ENCODE measurements at places on chromosomes 3 and 15.

DNA sequence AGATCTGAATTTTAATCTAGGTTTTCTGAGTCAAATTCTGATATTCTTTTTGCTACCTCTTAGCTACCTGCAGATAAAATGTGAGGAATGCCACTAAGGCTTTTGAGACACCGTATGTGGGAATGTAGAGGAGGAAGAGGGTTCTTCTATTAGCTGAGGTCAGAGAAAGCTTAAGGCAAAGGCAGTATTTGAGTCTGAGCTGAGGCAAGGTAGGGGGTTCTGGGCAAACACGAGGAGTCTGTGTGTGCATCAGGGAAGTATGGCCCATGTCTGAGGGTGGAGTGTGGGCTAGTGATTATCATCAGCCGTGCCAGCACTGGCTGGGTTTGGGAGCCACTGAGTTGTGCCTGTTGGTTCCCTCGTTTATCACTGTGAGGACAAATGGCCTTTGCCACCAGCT is 181.1 kb downstream of the SOX2 start:
- DNase-seq: no peak

DNA sequence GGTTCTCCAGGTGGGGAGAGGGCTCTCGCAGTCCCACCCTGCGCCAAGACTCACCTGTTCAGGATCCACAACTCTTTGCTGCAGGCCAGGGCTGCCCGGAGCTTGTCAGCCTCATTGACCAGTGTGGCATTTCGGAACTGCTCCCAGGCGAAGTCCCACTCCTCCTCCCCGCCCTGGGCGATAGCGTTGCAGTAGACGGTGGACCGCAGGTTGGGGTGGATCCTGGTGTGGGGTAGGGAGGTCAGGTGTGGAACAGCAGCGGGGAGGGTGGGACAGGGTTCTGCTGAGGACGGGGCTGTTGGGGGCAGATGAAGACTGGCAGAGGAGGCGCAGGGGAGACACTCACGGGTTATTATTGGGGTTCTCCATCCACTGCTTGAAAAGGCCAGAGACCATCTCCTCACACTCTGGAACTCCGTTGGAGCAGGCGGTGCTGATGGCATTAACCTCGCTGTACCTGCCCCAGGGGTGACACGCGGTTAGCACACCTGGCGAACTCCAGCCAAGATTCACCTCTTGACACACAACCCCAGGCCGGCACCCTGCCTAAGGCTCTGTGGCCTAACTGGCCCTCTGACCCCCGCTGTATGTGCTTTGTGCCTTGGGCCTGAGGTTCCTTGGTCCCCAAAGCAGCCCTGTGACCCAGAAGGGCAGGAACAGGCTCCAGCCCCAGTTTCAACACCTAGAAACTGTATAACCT is 16.1 kb downstream of the MESP2 start:
- DNase-seq: no peak

GRCh38 chr3:160755776-160756304 is at the start of gene PPM1L:
TSS of gene PPM1L (plus strand) at chr3:160756231.
- peak; percentile 71 for DNase-seq

- DNase-seq: no peak
Observed at GRCh38 chr3:34229876-34230275, 431.4 kb downstream of the PDCD6IP start.

DNA sequence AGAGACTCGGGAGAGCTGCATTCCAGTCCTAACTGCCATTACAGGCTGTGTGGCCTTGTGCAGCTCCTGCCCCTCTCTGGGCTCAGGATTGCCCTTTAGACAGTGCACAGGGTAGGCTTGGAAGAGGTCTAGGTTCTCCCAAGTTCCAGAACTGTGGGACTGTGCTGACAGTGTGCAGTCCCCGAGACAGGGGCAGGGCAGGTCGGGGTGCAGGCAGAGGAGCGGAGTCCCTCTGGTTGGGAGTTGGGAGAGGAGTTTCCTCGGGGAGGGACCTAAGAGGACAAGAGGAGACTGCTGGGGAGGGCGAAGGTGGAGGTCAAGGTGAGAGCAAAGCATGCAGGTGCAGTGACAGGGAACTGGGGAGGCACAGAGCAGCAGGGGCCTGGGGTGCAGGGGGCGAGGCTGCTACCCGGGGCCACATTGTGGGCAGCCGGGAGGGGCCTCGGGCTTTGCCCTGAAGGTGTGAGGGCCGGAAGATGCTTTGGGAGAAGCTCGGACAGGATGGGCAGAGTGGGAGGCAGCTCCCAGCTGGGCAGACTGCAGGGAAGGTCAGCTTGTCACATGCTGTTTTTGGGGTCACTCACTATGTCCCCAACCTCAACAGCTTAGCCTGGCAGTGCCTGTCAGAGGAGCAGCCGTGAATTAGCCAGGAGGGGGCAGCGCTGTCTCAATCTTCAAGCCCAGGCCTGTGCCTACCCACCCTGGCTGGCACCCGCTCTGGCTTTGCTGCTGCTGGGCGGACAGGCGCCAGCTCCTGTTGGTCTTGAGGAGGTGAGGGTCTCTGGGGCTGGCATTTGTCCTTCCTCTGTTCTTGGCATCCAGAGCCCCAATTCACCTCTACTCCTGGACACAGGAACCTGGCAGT is 15.4 kb upstream of the CSPG4 start:
- DNase-seq: peak; percentile 73

GRCh38 chr3:9026320-9027045 is 63.2 kb upstream of the RAD18 start:
- no peak for DNase-seq

DNA sequence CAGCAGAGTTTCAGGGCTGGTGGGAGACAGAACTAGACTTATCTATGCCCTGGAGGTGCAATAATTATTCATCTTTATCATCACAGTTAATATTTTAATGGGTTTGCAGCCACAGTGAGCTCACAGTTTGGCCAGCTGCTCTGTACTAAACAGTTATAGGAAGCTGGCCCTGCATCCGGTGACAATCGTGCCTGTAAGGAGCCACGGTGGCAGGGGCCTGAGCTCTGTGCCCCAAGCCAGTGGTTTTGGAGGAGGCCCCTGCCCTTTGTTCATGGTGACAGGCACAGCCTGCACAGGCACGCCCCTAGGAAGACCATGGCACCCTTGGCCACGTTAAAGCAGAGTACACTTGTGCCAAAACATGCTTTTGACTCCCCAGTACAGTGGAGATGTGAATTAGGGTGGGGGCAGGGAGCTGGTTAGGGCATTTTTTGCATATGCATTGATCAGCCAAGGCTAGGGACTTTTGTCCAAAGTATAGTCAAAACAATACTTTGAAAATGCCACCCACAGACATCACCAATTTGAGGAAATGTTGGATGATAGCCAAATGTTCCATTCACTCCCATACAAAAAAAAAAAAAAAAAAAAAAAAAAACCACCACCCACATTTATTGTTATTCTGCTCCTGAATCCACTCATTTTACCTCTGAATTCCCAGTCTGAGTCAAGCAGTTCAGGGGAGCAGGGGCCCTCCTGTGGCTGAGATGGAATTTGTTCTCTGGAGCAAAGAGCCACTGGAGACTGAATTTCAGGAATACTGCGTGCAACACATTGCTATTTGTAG is 3.4 kb upstream of the RFTN1 start:
- DNase-seq: no peak

GRCh38 chr15:25677719-25678499 is 185.2 kb downstream of the ATP10A start:
- DNase-seq: no peak

- no peak for DNase-seq
Observed at GRCh38 chr3:114446600-114446999, 152.8 kb downstream of the TIGIT start.

DNA sequence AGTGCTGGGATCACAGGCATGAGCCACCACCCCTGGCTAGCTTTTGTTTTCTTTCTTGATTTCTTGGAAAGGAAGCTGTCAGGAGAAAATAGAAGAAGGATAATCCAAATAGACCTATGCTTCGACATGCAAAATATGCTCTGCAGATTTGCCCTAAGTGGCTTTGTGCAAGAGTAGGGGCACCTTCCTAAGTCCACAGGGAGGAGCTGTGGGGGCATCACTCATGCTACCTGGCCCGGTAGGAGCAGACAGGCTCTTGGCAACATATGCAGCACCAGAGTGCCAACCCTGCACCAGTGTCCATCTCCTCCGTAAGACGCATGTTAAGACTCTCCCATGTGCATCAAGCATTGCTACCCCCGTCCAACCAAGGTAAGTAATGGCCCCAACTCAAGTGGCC is 190.7 kb upstream of the UBE2E1 start:
- no peak for DNase-seq

DNA sequence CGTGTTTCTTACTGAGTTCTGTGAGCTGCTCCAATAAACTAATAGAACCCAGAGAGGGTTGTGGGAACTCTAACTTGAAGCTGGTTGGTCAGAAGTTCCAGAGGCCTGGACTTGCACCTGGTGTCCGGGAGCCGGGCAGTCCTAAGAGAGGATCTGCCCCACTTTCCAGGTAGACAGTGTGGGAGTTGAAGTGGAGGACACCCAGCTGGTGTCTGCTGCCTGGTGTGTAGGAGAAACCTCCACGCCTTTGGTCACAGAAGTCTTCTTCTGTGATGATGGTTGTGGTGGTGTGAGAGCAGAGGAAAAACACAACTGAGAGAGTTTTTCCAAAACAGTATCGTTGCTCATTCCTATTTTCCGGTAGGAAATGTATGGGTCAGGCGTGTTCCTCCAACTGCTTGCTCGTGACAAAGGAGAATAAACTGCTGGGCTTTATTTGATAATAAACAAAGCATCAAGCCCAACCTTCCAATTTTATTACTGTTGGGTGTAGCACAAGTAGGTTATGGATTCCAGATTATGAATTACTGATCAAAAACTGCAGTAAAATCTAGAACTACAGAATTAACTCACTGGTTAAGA is 137.0 kb downstream of the KLF13 start:
- DNase-seq: no peak

GRCh38 chr3:72520690-72521308 is 327.4 kb downstream of the SHQ1 start:
- no peak for DNase-seq

GRCh38 chr3:64141476-64141875 is 83.8 kb downstream of the PRICKLE2 start:
- DNase-seq: no peak

GRCh38 chr3:152879130-152879789 is 44.3 kb downstream of the P2RY1 start:
- DNase-seq: no peak

DNA sequence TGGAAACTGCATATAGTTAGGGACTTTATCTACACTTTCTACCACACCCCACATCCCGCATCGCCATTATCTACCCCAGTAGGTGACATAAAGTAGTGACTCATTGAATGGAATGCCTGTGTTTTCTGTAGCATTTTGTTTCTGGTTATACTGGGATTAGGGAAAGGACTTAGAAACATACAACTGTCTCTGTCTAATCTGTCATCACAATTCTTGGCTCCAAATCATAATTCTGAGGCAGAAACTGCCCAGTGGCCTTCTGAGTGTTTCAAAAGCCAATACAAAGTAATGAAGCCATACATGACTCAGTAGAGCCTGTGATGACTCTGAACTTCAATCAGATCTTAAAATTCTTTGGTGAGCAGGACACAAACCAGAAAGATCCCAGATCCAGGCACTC is 115.7 kb upstream of the CHRM5 start:
- DNase-seq: no peak

DNA sequence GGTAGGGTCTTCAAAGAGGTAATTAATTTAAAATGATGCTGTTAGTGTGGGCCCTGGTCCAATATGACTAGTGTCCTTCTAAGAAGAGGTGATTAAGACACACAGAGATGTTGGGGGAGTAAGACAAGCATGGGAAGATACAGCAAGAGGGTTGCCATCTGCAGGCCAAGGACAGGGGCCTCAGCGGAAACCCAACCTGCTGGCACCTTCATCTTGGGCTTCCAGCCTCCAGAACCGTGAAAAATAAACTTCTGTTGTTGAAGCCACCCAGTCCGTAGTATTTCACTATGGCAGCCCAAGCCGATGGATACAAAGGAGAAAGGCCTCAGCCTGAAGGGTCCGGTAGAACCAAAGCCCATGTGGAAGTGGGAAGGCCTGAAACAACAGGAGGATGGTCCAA is 161.7 kb upstream of the UBE2E1 start:
- DNase-seq: no peak

DNA sequence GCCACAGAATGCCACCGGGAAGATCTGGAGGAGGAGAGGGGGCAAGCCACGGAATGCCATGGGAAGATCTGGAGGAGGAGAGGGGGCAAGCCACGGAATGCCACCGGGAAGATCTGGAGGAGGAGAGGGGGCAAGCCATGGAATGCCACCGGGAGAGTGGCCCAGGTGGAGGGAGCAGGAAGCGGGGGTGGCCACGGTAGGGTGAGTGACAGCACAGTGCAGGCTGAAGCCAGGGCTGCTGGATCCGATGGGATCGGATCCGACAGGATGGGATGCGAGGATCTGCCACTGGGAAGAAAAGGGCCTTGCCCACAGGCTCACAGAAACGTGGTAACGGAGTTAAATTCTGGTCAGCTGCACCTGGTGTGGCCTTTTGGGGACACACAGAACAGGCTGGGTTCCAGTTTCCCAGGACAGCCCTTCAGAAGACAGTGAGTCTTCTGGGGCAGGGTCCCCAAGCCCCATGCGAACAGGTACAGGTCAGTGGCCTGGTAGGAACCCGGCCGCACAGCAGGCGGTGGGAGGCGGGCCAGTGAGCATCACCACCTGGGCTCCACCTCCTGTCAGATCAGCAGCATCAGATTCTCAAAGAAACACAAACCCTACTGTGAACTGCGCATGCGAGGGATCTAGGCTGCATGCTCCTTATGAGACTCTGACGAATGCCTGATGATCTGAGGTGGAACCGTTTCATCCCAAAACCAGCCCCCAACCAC is 58.8 kb downstream of the XXYLT1 start:
- no peak for DNase-seq

DNA sequence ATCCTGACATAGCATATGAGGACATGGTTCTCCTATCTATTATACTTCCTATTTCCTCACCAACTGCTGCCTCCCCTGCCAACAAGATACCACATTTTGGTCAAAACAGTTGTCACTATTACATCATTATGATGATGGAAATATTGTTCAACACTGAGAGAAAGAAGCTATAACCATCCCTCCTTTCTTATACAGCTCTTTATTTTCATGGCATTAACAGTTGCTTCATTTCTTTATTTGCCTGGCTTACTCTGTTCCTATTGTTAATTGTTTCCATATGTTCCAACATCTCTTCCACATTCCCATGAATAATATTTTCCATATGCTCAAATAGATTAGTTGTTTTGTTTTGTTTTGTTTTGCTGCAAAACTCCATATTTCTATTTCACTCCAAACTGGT is 40.8 kb upstream of the FILIP1L start:
- no peak for DNase-seq

DNA sequence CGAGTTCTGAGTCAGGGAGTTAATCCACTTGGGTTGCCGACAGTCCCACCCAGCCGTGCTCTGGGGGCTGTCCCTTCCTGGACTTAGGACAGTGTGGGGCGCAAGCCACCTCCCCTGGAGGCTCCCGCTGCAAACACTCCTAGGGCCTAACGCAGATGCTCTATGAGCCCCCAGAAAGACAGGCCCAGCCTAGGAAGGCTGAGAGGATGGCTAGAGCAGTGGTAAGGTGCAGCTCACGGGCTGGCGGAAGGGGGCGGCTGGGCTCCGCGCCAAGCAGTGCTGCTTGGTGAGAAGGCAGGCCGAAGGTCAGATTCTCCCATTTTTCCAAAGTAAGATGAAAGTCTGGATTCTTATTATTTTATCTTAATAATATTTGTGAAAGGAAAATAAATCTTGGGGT is 84.6 kb upstream of the ALDH1L1 start:
- DNase-seq: no peak

All from CD4-positive, alpha-beta T cell treated with Interleukin-15 for 1 hour (primary cell).